ENCODE measurements at places on chromosomes 7 and 10.
A peak's percentile ranks its signal among the peaks of the same experiment; 100 is the strongest.

GRCh38 chr7:151456782-151457181 lies 16.8 kb upstream of the CRYGN start:
- DNase-seq, result no peak

GRCh38 chr10:36188080-36188453 lies 546.0 kb upstream of the FZD8 start:
- DNase-seq, result no peak

GRCh38 chr10:92913973-92914372 lies 65.7 kb downstream of the EXOC6 start:
- DNase-seq, result no peak

DNA sequence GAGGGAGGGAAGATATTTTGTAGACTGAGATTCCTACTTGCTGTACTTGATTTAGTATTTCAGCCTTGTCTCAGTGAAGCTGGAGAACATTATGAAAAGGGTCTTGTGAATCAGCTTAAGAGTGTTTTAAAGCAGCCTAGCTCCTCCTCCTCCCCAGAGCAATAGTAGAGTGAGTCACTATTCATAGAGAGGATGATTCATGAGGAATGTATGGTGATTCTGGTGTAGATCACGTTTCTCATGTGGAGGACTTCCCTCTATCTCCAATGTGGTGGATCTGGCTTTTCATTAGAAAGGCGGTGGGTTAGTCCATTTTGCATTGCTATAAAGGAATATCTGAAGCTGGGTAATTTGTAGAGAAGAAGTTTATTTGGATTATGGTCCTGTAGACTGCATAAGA lies 340.1 kb upstream of the CHRM2 start:
- DNase-seq, result no peak

- DNase-seq, result no peak
Observed at GRCh38 chr7:18521236-18521589, 25.7 kb downstream of the HDAC9 start.

DNA sequence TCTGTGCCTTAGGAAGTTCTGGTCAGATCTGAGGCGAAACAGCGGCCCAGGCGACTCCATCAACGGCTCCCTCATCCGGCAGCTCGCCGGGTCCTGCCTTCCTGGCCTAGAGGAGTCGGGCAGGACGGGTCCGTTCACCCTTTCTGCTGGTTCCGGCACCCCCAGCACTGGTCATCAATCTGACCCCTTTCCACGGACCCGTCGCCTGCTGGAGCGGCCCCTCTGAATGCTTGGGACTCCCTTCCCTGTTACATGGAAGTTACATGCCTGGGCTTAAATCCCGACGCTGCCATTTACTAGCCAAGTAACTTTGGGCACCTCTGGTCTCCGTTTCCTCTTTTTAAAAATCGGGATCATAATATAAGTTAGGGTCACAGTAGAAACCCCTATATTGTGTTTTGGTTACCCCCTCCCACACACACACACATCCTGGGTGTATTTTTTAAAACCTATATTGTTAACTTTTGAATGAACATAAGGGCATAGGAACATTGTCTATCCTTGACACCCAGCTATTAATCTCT lies 607 bp upstream of the GGCT start:
- DNase-seq, result no peak

DNA sequence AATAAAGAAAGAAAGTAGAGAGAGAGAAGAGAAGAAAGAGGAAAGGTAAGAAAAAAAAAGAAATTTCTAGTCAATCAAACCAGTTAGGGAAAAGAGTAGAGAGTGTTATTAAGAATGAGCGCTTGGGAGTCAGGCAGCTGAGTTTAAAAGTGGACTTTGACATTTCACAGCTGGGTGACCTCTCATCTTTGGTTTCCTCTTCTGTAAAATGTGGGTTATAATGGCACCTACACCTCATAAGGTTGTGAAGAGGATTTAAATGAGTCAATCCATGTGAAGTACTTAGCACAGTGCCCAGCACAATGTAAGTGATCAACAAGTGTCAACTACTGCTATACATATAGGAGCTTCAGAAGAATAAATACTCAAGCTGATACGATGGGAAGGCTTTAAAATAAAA lies 12.2 kb downstream of the HOXA1 start:
- DNase-seq, result no peak

DNA sequence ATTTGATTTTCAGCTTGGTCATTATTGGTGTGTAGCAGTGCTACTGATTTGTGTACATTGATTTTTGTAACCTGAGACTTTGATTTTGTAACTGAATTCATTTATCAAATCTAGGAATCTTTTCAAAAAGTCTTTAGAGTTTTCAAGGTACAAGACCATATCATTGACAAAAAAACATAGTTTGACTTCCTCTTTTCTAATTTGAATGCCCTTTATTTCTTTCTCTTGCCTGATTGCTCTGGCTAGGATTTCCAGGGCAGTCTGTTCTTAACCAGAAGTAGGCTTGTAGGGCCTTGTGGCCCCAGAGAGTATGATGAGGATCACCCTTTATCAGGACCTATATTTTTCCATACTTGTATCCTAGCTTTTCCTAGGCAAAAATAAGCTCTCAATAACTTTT lies 234.5 kb upstream of the FZD1 start:
- no peak for DNase-seq

GRCh38 chr10:7484456-7485243 lies 73.8 kb upstream of the SFMBT2 start:
- DNase-seq, result no peak

GRCh38 chr10:88735661-88736060 lies 24.2 kb upstream of the LIPN start:
- no peak for DNase-seq

GRCh38 chr7:35021445-35021844 lies 15.8 kb downstream of the DPY19L1 start:
- no peak for DNase-seq

GRCh38 chr7:73987298-73987697 lies 40.7 kb upstream of the ELN start:
- no peak for DNase-seq

DNA sequence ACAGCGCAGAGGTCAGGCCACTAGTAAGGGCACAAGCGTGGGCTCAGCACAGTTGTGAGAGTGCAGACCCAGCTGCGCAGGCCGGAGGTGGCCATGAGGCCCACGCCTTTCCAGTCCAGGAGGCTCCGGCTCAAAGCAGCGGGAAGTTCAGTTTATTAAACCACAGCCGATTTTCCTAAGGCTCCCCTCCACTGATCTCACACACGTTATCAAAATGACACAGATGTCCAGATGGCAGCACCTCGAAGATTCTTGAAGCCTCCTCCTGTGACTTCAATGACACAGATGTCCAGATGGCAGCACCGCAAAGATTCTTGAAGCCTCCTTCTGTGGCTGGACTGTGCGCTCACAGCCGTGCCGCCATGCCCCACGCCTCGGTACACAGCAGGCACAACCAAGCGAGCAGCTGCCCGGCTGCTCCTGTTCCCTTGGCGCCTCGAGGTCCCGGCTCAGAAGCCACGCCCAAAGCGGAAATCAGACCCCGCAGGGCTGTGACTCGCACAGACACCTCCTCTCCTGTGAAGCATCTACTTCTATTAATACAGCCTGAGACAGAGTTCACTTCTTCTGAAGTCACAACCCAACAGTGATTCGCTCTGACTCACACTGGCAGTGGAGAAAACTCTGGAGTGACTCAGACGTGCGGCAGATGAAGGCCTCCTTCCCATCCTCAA lies 122.7 kb downstream of the MAD1L1 start:
- peak; percentile 30 for DNase-seq

DNA sequence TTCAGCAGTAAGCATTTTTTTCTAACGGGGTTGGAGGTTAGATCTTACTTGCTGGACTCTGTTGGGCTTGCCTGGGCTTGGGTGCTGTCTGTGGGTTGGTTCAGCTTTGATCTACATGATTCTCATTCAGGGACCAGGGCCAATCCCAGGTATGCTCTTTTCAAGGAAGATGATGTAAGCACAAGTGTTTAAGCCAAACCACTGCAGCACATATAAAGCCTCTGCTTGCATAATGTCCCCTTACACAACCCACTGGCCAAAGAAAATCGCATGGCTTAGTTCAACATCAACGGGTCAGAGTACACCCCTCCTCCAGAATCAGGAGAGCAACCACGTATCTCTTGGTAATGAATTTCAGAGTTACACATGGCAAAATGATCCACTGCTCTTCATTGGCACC lies 83.9 kb downstream of the DNAJB9 start:
- DNase-seq, result no peak

GRCh38 chr10:101565370-101565900 lies 22.6 kb downstream of the POLL start:
- DNase-seq, result no peak

DNA sequence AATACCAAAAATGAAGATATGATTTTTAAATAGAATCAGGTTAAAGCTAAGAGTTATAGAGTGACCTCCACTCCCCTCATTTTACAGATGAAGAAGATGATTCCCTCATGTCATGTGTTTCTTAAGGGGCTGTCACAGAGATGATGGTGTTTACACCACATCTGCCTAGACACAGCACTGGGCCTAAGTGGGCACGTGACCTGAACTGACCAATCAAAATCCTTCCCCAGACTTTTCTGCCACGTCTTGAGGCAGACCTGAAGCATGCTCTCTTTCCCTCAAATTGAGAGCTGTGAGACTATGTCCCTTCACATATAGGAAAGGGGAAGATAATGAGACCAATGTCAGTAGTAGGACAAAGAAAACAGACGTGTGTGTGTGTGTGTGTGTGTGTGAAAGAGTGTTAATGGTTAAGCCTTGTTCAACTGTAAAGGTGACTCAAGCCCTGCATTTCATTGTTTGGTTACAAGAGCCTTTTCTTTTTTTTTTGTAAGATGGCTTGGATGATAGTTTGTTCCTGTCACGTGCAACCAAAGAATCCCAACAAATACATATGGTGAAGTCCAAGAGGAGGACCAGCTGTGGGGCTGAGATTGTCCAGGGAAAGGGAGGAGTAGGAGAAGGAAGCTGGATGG lies 172.8 kb upstream of the AOAH start:
- DNase-seq, result no peak

GRCh38 chr7:13774976-13775375 lies 214.5 kb downstream of the ETV1 start:
- no peak for DNase-seq

DNA sequence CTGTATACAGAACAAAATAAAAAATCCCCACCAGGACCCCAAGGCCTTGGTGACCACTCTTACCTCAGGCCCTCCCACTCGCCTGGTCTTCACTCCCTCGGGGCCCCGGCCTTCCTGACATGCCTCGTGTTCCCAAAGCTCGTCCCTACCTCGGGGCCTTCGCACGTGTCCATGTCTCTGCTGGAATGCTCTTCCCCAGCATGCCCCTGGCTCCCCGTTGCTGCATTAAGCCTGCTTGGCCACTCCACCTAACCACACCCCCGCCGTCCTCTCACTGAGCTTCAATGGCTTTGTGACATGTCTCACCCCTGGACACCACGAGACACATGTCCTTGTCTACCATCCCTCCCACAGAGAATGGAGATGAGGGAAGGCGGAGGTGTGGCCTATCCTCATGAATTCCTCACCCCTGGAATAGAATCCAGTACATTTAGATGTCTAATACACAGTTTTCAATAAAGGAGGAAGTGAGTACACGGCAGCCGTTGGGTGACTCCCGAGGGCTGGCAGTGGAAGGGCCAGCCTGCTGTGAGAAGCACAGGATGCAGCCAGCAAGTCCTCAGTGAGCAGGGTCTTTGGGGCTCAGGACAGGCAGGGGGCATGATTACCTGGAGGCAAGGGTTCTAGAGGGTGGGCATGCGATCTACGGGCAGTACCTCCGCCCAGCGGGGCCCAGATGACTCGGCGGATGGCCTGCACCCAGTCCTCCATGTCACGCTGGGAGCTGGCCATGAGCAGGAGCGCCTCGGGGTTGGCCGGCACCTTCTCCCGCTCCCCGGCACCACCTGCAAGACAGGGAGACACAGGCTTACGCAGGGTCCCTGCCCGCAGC lies 125.7 kb downstream of the ARHGAP22 start:
- no peak for DNase-seq
